ENCODE measurements at places on chromosomes 12 and 14. TPM values are rescaled to one million over a fixed set of nuclear protein-coding genes. Genes with fewer than 3 reads are reported as not detected.

GRCh38 chr14:90573385-90574105, 176.7 kb downstream of the CALM1 start:
- no peak for DNase-seq

- no peak for DNase-seq
Measured at GRCh38 chr14:45039390-45039789, 44.5 kb upstream of the PRPF39 start.

DNA sequence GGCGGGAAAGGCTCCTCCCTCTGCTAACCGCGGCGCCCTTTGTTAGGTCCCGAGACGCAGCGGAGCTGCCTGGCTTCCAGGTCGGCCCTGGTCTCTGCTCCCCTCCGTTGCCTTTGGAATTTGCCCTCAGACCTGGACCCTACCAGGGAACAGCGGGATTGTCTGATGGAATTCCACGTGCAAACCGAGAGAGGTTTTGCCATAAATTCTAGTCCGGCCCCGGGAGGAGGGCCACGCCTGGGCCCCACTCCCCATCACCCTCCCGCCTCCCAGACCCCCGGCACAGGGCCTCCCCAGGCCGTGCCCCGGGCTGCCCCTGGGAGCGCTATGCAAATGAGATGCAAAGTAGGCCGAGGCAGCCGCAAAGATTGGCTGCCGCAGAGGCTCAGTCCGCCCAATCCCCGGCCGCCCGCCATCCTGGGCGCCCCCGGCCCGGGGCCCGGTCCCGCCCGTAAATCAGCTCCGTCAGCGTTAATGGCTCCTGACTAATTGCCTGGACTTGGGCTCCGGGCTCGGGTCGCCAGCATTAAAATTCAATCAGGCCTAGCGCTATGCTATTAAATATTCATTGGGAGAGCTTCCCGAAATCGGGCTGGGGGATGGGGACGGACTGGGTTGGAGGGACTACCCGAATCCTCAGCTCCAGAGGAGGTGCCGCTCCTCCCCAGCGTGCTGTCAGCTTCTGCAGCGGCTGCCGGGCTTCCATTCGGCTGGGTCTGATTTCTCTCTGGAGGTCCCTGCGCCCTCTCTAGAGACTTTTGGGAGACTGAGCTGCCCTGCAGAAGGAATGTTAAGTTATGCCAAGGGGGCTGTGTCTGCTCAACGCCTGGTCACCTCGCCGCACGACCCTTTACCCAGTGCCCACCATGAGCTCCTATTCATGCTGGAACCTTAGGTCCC, 15.7 kb upstream of the FIGNL2 start:
- no peak for DNase-seq

Gene TUNAR
- total RNA-seq: not detected

DNA sequence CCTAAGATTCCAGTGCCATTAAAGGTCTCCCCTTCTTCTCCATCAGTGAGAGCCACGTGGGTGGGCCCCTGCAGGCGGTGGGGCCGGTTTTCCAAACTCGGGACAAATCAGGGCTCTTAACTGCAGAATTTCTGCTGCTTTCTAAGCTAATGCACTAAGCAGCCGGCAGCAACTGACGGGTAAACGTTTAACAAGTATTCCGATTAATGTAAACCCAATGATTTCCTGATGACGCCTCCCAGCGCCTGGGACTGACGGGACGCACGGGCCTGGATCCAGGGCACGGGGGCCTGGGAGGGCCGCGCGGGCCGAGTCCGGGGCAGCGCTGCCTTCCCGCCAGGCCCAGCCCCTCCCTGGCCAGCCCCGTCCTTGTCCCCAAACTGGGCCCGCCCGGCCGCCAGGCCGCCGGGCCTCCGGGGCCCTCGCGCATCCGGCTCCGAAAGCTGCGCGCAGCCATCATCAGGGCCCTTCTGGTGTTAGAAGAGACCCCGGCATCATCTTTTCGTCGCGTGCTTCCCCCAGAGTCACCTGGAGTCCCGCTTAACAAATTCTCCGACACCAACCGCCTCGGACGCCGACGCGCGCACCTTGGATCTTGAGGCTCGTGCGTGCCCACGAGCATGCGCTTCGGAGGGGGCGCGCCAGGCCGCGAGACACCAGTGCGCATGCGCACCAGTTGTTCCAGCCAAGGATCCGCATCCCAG, at the start of gene MLH3:
MLH3 (minus strand) TSS at position 616 of the 704 bp plus-strand sequence. CDS start 1,812 bp downstream, outside the sequence.
- DNase-seq: peak; percentile 79

Gene TMTC1
- total RNA-seq: 12.8 TPM
